ENCODE measurements at places on chromosomes 2 and 18.

DNA sequence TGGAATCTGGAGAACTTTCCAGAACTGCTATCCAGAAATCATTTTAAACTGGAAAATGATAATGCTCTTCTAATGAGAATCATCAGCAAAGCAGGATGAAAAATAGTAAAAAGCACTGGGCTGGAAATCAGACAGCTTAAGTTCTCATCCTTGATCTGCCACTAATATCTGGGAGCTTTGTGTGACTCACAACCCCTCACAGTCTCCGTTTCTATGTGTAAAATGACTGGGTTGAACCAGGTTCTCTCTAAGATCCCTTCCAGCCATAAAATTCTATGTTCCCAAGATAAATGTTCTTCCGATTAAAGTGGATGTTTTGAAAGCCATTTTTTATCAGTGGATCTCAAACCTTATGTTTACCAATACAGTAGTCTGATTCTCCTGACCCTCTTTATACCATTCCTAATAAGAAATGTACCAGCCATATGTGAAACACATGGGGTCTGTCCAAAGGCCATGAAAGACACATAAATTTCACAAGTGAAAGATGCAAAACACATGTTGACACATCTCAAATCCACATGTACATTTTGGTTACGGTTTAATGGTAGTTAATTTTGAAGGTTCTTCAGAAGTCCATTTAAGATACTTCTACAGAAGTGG lies 188.8 kb downstream of the EN1 start:
- DNase-seq, result no peak

GRCh38 chr18:10736984-10737383 lies 211.2 kb downstream of the NAPG start:
- no peak for DNase-seq

DNA sequence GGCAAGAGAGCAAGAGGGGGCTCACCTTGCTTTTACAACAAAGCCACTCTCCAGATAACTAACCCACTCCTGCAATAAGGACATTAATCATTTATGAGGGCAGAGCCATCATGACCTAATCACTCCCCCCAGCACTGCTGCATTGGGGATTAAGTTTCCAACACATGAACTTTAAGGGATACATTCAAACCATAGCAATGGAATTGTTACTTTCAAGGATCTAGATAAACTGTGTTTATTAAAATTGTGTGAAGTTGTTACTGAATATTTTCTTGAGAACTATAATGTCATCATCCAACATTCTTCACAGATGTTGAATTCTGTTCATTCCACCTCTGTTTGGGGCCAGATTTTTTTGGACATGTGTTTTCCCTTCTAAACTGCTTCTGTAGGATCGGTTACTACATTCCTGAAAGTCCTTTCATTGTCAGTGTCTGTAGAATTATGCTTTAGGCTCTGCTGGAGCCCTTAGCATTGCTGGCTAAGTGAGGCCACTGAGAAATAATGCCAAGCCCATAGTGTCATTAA lies 50.4 kb downstream of the SPATS2L start:
- no peak for DNase-seq

DNA sequence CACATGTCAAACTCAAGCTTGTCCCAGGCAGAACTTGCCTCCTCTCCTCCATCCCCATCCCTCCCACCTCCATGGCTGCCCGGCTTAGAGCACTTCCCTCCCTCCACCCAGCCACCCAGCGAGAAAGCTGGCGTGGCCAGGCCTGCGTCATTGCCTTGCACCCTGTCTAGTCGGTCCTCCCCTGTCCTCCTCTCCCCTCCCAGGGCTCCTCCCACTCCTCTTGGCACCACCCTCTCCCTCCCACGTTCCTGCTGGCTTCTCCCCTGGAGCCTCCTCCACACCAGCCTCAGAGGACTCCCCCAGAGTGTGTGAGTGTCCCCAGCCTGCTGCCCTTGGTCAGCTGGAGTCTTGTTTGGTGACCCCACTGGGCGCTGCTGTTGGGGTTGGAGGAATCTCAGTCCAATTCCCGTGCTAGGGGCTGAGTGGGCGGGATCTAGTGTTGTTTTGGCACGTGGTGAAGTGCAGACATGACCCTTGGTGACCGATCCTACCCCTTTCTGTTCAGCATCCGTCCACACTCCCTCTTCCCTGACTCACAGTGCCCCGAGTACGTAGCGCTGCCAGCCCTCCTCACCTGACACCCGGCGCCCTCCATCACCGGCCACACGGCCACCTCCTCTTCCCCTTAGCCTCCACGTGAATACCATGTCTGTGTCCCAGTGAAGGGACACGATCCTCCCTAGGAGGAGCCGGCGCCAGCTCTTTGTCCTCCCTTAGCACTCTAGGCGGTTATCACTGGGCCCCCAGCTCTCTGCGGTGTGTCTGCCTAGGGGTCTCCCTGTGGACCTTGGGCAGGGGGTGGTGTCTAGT lies 41.4 kb downstream of the ATP6V1C2 start:
- no peak for DNase-seq

DNA sequence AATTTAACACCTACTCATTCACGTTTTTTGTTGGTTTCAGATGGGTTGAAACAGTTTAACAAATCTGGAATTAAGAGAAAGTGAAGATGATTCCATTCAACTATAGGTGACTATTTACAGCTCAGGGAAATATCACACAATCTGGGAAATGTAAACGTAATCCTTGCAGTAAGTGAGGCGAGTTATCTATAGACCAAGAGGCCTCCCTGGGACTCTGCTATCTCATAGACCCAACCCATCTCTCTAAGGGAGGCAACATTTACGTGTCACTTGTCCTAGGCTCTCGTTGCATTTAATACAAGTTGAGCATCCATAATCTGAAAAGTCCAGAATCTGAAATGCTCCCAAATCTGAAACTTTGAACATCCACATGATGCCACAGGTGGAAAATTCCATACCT lies 2.0 kb upstream of the MOB4 start:
- no peak for DNase-seq

- no peak for DNase-seq
Observed at GRCh38 chr18:63043516-63043915, 276.1 kb downstream of the BCL2 start.

DNA sequence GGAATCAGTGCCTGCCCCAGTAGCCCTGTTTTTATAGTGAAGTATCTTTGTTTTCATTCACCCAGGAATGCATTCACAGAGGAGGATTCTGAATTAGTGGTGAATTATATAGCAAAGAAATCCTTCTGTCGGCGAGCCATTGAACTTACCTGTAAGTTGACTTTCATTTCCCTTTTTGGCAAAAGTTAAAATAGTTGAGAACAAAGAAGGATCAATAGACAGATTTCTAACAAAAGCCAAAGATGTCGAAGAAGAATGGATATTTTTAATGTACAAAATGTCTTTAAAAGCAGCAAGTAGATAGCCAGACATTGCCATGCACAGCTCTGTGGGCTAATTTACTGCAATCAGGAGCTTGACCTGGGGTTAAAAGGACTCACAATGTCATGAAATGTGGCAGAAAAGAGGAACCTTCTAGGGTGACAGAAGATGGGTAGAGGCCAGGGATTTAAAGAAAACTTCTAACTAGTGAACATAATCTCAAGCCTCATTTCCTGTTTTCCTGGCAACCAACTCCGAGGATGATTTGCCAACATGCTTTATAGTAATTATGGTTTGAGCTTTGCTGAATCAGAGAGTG lies 53.8 kb upstream of the TMEM87B start:
- peak; percentile 30 for DNase-seq

DNA sequence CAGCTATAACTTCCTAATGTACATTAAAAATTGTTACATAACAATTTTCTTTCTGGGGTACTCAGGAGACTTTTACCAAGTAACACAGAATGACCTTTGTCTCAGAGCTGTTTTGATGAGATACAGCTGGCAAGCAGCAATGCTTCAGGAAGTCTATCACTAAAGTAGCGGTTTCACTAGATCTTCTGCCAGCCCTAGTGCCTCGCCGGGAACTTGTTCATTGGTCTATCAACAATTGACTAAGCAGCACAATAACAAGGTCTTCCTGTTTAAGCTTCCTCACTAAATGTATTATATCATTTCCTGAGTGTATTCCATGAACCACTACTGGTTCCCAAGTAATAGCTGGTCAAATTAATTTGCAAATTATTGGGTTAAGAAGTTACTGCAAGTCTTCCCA lies 69.2 kb downstream of the TRIP12 start:
- DNase-seq, result peak; percentile 80

DNA sequence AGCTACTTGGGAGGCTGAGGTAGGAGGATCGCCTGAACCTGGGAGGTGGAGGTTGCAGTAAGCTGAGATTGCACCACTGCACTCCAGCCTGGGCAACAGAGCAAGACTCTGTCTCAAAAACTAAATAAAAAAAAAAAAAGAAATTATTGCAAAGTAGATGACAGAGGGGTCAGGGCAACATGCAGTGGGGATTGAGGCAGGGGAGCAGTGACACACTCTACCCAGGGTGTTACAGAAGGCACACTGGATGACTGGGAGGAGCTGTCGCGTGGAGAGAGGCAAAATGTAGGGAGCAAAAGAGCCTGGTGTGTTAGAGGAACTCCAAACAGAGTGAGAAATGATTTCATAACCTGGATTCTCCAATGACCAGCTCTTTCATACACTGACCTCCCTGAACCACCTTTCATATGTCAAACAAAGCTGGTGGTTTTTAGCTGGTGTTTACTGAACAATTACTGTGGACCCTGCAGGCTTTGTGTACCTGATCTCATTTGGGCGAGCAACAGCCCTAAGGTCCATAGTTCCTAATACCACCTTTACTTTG lies 22.1 kb downstream of the FBXO41 start:
- no peak for DNase-seq

GRCh38 chr18:26457195-26457594 lies 91.2 kb downstream of the KCTD1 start:
- DNase-seq, result no peak

- DNase-seq, result no peak
Observed at GRCh38 chr2:63052411-63053080, 1.9 kb downstream of the OTX1 start.

GRCh38 chr2:36406296-36406695 lies 50.7 kb downstream of the CRIM1 start:
- DNase-seq, result no peak

DNA sequence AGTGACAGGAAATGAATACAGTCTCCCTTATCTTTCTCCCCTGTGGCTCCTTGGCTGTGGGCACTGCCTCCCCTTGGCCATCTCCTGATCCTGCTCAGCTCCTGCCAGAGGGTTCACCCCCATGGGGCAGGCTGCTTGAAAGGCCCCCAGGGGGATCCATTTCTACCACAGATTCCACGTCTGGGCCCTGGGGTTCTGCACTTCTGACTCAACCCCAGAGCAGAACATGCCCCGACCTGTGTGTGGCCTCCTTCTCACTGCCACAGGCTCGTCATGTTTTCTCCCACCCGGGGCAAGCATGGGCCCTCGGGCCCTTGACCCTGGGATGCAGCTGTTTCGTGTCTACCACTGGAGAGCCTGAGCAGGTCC lies 122.2 kb downstream of the ACKR3 start:
- DNase-seq, result peak; percentile 23

- DNase-seq, result no peak
Observed at GRCh38 chr2:45043174-45043573, 33.9 kb upstream of the SIX2 start.

GRCh38 chr2:56185582-56186046 lies 1.8 kb downstream of the CCDC85A start:
- no peak for DNase-seq

DNA sequence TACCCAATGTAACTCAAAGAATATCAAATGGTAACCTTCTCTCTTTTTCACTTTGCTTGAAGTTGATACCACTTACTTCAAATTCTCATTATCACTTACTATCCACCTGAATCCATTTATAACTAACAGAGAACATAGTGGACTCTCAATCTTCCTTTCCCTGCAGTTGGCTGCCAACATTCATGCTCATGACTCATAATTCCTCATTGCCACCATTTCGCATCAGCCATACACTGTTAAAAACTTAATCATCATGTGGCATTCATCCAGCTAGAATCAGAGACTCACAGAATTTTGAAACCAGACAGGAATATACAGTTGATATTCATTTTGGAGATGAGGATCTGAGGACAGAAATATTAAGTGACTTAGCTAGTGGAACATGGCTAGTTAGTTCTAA lies 56.8 kb downstream of the SLC4A10 start:
- no peak for DNase-seq

DNA sequence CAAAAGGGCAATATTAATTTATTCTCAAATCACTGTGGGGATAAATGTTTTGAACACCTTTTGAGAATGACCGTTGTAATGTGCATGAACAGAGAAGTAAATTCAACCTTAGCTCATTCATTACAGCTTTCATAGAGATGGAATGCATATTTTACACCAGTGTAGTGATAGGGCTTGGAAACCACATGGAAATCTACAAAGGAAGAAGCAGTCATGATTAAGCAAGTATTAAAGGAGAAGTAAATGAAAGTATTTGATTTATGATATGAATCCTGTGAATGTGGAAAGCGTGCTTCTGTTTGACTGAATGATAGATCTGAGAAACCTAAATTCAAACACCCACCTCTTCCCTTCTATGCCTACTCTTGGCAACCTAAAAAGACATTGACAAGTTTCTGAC lies 64.7 kb downstream of the CDH7 start:
- DNase-seq, result no peak

GRCh38 chr2:63975437-63976124 lies 43.6 kb downstream of the VPS54 start:
- no peak for DNase-seq

DNA sequence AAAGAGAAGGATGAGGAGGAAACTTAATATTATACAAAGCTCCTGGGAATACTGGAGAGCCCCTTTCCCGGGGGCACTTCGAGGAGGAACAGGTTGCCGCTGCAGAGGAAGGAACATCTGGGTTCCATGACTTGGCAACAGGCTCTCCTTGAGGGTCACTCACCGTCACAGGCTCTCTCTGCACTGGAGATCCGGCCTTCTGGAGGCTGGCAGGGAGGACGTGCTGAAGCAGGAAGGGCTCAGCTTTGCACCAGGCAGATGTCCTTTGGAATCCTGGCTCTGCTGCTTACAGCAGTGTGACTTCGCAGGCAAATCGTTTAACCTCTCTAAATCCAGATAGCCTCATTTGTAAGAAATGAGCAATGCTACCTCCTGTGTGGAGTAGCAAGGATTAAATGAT lies 2.9 kb upstream of the DPYSL5 start:
- DNase-seq, result no peak

GRCh38 chr2:14752295-14752694 lies 119.8 kb downstream of the LRATD1 start:
- DNase-seq, result peak; percentile 21
